ENCODE measurements at places on chromosomes 2 and 18. TPM values are rescaled to one million over a fixed set of nuclear protein-coding genes. Genes with fewer than 3 reads are reported as not detected.

HRH4 gene
- 0.12 TPM for polyA plus RNA-seq

DUSP11 gene
- 39.0 TPM for polyA plus RNA-seq

OTOF gene
- polyA plus RNA-seq: 0.07 TPM

SP140 gene
- polyA plus RNA-seq: 1.00 TPM

GCC2 gene
- 52.2 TPM for polyA plus RNA-seq

MC5R gene
- not detected for polyA plus RNA-seq

- no peak for DNase-seq
Measured at GRCh38 chr2:36499128-36499820, 98.7 kb downstream of the FEZ2 start.

- peak; percentile 88 for DNase-seq
Measured at GRCh38 chr18:5628512-5629255, 84.9 kb upstream of the EPB41L3 start.

DNA sequence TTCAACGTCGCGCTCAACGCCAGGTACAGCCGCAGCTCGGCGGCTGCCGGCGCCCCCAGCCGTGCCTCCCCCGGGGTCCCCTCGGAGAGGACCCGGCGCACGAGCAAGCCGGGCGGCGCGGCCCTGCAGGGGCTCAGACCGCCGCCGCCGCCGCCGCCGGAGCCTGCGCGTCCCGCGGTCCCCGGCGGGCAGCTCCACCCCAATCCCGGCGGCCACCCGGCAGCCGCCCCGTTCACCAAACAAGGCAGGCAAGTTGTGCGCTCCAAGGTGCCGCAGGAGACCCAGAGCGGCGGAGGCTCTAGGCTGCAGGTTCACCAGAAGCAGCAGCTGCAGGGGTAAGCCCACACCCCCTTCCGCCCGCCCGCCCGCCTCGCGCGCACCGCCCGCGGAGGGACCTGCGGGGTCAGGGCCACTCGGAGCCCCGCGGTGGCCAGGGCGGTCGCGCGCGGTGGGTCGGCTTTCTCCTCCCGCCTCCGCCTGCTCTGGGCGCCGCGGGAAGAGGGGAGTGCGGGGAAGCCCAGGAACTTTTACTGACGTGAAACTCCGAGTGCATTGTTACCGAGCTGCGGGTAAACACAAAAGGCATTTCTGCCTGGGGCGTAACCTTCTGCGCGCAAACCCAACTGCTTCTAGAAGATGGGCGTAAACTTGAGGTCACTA is 861 bp downstream of the LTBP1 start:
- DNase-seq: peak; percentile 26

GRCh38 chr2:134502104-134502503 is 216.7 kb downstream of the TMEM163 start:
- DNase-seq: no peak

DNA sequence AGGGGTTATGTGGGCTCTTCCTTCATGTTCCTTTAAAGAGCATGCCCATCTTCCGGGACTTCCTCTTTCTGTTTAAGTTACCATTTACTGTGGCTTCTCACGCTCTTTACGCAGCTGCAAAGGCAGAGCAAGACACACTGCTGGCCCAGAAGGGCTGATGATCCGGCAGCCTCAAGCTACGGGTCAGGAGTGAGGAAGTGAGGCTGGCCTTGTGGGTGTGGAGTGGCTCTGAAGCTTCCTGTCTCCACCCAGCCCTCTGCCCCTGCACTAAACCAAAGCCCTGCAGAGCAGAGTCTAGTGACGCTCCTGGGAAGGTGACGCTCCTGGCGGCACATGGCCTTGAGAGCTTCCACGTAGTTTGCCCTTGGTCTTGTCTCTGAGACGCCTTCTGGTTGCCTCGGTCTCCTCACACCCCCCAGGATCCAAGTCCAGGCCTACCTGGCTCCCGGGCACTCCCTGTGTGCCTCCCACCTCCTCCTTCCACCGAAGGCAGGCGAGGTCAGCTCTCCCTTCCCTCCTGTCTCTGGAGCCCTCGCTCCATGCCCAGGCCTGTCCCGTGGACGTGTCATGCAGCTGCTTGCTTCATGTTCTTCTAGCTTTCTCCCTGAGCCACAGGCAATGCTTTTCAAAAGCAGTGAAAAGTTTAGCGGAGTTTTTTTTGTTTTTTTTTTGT is 50.3 kb downstream of the ARL4C start:
- no peak for DNase-seq

DNA sequence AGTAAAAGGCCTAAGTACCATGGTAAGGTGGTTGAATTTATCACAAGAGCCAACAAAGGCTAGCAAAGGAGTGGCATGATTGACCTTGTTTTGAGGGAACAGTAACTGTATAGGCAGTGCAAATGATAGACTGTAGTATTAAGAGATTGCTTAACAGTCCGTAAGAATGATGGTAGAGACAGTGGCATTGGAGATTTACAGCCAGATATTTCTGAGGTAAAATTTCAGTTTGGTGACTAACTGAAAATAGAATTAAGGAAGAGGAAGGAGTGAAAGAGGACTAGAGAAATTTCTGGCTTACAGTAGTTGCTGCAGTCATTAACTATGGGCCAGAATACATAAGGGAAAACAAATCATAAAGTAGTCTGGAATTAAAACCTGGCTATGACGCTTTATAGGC is 4.4 kb upstream of the BAZ2B start:
- DNase-seq: no peak

GRCh38 chr2:227717687-227718567 is at the start of gene SLC19A3:
Gene SLC19A3, minus strand, starts transcription at chr2:227718028. Its CDS starts 15,710 bp downstream, at chr2:227702318.
- DNase-seq: peak; percentile 86

- peak; percentile 65 for DNase-seq
Measured at GRCh38 chr2:61055557-61055956, 10.1 kb upstream of the SANBR start.

DNA sequence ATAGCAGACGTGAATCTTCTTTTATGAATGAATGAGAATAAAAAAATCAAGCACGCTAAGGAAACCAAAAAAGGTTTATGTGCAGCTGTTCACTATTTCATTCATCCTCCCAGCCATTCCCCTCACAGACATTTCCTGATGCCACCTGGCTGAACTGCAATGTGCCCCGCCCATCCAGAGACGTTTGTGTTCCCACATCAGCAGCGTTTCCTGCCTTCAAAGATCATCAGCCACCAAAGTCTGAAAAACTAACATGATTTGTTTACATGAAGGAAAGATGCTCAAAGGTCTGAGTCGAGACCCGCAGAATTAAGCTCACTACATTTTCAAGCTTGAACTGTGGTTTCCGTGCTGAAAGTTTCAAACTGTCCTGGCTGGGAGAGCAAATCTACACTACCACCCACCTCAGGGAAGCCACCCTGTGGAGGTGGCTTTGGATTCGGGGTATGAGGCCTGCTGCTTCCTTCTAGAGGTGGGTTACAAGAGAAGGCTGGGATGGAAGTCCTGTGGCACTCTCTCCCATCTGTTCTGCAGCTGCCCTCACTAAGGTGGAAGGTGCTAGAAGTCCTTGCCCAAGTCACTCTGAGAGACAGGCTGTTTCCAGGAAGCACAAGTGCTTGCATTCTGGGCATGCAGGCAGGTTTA is 201.3 kb upstream of the OSR1 start:
- DNase-seq: no peak

DNA sequence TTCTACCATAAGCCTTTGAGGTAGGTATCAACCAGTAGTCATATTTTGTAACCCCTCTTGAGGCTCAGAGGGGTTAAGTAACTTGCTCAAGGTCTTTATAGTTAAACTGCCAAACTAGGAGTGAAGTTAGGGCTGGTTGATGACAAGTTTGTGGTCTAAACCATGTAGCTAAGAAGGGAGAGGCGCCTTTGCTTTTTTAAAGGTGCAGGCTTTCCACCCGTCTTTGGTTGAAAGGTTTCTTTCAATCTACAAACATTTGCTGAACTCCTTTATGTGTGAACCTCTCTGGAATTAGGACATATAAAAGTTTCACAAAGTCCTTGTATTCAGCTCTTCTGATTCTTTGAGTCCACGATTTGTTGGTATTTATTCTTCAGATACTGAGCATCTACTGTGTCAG is 2.4 kb upstream of the MTA3 start:
- no peak for DNase-seq

- no peak for DNase-seq
Measured at GRCh38 chr2:132659331-132659730, 10.7 kb downstream of the LYPD1 start.

GRCh38 chr2:23649819-23650218 is 264.8 kb downstream of the KLHL29 start:
- no peak for DNase-seq

GRCh38 chr2:99852376-99852934 is 289.9 kb downstream of the AFF3 start:
- DNase-seq: no peak

DNA sequence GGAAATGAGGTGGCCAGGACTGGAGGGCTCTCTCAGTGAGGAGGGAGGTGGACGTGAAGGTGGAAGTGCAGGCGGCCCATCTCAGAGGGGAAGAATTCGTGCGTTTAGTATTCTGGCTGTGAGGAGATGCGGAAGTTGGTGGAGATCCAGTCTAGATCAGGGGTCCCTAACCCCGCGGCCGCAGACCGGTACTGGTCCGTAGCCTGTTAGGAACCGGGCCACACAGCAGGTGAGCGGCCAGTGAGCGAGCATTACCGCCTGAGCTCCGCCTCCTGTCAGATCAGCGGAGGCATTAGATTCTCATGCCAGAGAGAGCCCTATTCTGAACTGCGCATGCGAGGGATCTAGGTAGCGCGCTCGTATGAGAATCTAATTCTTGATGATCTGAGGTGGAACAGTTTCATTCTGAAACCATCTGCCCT is 1.6 kb upstream of the FHOD3 start:
- DNase-seq: no peak

GRCh38 chr2:228426502-228427216 is 245.2 kb upstream of the SPHKAP start:
- peak; percentile 71 for DNase-seq

GRCh38 chr2:64262071-64262470 is 117.9 kb upstream of the PELI1 start:
- DNase-seq: no peak

- no peak for DNase-seq
Measured at GRCh38 chr2:60438131-60438530, 115.3 kb downstream of the BCL11A start.

- no peak for DNase-seq
Measured at GRCh38 chr2:137411585-137411984, 552.7 kb upstream of the HNMT start.
